Renal cortical epithelial cell (primary cell): ENCODE measurements at places on chromosomes 1 and 21. TPM values are rescaled to one million over a fixed set of nuclear protein-coding genes. Genes with fewer than 3 reads are reported as not detected.

MANEAL gene
- 2.1 and 4.3 TPM in 2 replicates for total RNA-seq

RAB3B gene
- 15.6 and 33.9 TPM in 2 replicates for total RNA-seq

C1QA gene
- not detected in 2 replicates for total RNA-seq

DNA sequence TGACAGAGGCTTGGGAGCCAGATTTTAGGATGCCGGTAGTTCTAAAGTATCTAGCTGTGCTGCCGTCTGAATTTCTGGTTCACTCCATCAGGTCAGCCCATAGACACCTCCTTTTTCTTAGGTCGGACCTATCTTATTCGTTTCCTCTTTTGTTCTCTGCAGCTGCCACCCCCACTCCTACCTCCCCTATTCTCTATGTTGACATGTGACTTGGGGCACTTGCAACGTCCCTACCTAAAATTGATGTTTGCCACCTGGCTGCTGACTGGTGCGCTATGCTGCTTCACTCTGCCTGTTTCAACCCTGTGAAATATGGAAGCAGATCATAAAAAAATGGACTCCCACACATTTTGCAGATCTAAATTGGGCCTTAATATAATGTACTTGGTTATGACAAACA, 55.3 kb downstream of the PBX1 start:
- DNase-seq = no peak

GRCh38 chr1:160359559-160360226, 7.2 kb upstream of the NHLH1 start:
- DNase-seq = no peak

DNA sequence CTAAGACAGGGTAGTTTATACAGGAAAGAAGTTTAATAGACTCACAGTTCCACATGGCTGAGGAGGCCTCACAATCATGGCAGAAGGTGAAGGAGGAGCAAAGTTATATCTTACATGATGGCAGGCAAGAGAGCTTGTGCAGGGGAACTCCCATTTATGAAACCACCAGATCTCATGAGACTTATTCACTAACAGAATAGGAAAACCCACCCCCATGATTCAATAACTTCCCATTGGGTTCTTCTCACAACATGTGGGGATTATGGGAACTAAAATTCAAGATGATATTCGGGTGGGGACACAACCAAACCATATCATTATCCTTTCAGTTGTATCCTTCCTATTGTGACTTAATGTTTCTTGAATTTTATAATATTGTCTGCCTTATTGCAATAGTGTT, 13.4 kb upstream of the DDAH1 start:
- no peak for DNase-seq

GRCh38 chr1:198121056-198121826, 35.6 kb upstream of the NEK7 start:
- DNase-seq = peak; percentile 62

- DNase-seq = peak; percentile 99
These were observed 119.2 kb downstream of the ITSN1 start for GRCh38 chr21:33761441-33762036.

- DNase-seq = peak; percentile 80
These were observed 1.7 kb upstream of the DUSP10 start for GRCh38 chr1:221743416-221744208.

- peak; percentile 27 for DNase-seq
These were observed 741 bp downstream of the RGS2 start for GRCh38 chr1:192809307-192810252.

GRCh38 chr1:169682071-169682470, 29.3 kb downstream of the SELL start:
- DNase-seq = no peak

GRCh38 chr1:57295326-57295725, 128.5 kb downstream of the DAB1 start:
- no peak for DNase-seq

- DNase-seq = no peak
These were observed 1.0 kb upstream of the JAM2 start for GRCh38 chr21:25637851-25638659.
